ENCODE measurements at places on chromosomes 13 and 19.

GRCh38 chr19:35354898-35355297 lies 3.4 kb upstream of the FFAR3 start:
- DNase-seq: no peak

DNA sequence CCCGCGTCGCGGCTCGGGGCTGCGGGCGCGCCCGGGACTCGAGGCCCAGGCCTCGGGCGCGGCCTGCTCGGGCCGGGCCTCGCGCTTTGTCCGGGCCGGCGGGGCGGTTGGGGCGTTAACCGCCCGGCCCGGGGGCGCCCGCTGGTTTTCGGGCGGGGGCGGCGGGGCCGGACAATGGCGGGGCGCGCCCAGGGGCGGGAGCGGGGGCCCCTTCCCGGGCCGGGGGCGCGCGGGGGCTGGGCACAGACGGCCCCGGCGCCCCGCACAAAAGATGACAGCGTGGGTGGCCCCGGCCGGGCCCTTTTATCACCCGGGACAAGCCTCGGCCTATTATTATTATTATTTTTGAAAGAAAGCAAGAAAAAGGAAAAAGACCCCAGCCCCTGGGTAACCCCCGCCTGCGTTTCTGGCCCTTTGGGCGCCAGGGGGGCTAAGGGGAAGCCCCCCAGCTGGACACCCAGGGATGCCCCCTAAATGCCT lies 419 bp downstream of the KDM4B start:
- no peak for DNase-seq

GRCh38 chr13:102682727-102683126 lies 12.1 kb downstream of the METTL21C start:
- DNase-seq: no peak

DNA sequence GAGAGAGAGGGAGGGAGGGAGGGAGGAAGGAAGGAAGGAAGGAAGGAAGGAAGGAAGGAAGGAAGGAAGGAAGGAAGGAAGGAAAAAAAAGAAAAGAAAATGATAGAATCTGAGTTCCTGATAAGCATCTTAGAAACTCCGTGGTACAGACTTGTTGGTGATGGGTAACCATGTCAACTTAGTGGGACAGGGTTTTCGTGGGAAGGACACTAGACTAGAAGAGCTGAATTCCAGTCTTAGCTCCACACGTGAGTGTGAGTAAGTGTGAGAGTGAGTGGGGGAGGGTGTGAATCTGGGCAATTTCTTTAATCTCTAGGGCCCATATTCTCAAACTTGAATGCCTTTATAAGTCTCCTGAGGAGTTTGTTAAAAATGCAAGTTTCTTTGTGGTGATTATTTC lies 35.0 kb downstream of the PABPC3 start:
- DNase-seq: no peak

DNA sequence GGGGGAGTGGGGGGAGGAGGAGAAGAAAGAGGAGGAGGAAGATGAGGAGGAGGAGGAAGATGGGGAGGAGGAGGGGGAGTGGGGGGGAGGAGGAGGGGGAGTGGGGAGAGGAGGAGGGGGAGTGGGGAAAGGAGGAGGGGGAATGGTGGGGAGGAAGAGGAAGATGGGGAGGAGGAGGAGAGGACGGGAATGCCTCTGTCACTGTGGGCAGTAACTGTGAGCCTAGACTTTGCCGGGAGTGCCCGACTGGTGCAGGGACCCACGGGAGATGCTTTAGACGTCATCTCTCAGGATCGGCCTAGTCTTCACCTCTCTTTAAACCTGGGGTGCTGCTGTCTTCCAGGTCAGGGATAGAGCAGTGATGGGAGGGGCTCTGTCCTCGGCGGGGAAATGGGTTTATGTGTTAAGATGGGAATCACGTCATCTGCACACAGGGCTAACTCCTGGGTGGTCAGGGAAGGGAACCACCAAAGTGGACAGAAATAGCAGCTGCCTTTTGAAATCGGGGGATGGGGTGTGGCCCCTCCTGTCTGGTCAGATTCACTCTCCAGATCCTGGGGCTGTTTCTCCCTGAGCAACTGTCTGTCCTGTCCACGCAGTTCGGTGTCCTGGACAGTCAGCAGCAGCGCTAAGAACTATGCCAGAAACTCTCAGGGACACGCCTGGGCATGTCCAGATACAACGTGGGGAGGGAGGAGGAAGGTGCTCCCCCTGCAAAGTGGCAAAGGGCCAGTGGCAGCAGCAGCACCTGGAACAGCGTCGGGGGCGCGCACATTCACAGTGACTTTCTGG lies 26.9 kb downstream of the GAS6 start:
- DNase-seq: no peak

GRCh38 chr19:18846862-18847548 lies 15.2 kb downstream of the UPF1 start:
- peak; percentile 67 for DNase-seq

GRCh38 chr13:71880753-71881541 lies 13.9 kb upstream of the DACH1 start:
- DNase-seq: no peak

DNA sequence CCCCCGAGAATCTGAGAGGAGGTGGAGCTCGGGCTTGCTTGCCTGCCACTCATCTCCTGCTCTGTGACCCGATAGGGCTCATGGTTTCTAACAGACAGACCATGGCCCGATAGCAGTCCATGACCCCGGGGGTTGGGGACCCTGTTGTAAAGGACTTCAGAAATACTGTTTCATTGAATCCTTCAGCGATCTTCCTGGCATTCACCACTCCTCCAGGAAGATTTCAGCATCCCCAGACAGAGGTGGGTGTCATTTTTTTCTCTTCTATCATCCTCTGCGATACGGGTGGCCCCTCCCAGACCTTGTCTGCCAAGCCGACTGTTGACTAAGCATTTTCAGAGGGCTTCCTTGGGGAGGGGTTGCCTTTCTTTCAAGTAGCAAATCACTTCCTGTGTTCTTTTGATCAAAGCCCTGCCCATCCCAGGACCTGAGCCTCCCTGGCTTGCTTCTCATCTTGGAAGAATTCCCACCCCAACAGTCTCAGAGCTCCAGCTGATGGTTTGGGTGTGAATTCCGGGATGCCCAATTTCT lies 1.7 kb downstream of the MYO1F start:
- no peak for DNase-seq

All from progenitor cell of endocrine pancreas (in vitro differentiated cells).